Glomerular endothelial cell (primary cell): ENCODE measurements at places on chromosomes 4 and X. TPM values are rescaled to one million over a fixed set of nuclear protein-coding genes. Genes with fewer than 3 reads are reported as not detected.
A peak's percentile ranks its signal among the peaks of the same experiment; 100 is the strongest.

- DNase-seq = no peak
Observed at GRCh38 chr4:101669138-101669831, 121.2 kb upstream of the BANK1 start.

GRCh38 chrX:68571610-68572311 lies 72.9 kb downstream of the YIPF6 start:
- no peak for DNase-seq

DNA sequence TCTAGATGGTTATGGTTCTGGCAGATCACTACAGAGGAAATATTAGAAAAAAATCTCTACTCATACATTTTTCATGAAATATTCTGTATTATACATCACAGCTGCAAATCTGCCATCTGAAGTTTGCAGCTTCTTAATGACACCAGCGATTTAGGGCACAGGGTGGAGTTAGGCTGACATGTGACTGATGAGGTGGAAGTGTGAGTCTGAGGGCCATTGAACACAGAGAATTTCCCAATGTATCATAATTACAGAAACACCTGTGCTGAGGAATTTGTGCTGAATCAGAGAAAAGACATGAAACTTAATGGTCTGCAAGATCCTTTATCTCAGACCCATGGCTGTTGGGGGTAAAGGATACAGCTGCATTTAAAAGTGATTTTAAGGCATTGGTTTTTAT lies 2025.6 kb upstream of the AGA start:
- no peak for DNase-seq

GRCh38 chrX:16756724-16757123 lies 29.5 kb upstream of the TXLNG start:
- DNase-seq = no peak

DNA sequence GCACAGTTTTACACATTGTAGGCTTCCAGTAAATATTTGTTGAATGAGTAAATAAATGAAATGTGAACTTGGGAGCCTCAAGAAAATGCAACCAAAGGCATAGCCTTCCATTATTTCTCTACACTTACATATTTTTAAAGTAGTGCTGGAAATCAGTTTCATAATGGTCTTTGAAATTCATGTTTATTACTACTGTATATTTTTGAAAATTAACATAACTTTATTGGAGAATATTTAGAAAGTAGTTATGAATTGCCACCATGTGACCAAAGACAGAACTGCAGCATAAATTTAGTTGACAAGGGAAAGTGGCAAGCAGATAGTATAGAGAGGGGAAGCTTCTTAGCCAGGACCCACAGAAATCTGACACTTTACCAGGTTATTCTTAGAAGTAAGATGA lies 6.4 kb downstream of the TCEAL8 start:
- no peak for DNase-seq

DNA sequence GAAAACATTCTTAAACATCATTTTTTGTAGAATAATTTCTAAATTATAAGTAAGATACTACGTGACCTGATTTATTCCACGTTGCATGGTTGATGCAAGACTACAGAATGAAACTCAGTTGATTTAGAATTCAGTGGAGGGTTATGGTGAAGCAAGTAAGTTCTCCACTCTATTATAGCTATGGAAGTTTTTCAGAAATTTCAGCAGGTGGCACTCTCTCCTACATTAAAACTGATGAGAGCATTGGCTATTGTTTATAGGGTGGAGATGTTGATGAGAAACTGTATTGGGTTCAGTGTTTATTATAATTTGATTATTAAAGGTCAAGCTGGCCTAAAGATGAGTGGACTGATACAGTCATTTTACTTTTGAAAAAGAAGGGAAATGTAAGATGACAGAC lies 88.0 kb downstream of the FNIP2 start:
- peak; percentile 36 for DNase-seq

DNA sequence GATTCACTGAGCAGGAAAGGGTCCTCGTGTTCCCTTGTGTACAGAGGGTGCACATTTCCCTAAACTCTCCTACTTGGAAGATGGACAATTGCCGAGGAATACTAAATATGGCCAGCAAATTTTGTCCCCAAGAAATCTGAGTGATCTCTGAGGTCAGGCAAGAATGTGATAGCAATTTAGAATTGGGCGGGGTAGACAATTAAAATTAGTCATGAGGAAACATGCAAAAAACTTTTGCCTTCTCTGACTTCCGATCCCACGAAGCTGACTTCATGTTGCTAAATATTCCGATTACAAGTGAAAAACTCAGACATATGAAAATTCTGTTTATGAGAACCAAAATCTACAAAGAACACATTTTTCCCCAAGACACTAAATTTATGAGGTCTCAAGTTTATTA lies 453.9 kb upstream of the ZFP42 start:
- no peak for DNase-seq

DNA sequence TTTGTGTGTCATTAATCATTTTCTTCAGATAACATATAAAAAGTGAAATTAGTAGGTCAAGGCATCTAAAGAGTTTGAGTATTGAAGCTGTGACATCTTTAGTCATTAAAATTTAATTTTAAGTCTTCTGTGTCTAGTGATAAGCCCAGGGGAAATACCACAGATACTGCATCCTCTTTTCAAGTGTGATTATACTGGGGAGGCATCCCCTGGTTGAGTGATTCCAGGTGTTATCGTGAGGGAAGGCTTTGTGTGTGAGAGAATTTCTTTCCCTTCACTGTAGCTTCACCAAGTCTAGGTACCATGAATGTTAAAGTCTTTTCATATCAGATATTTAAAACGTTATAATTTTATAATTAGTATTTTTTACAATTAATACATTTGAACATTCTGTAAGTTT lies 193.4 kb downstream of the FRAS1 start:
- DNase-seq = no peak

- no peak for DNase-seq
Observed at GRCh38 chr4:88223516-88223915, 60.8 kb downstream of the PPM1K start.

DNA sequence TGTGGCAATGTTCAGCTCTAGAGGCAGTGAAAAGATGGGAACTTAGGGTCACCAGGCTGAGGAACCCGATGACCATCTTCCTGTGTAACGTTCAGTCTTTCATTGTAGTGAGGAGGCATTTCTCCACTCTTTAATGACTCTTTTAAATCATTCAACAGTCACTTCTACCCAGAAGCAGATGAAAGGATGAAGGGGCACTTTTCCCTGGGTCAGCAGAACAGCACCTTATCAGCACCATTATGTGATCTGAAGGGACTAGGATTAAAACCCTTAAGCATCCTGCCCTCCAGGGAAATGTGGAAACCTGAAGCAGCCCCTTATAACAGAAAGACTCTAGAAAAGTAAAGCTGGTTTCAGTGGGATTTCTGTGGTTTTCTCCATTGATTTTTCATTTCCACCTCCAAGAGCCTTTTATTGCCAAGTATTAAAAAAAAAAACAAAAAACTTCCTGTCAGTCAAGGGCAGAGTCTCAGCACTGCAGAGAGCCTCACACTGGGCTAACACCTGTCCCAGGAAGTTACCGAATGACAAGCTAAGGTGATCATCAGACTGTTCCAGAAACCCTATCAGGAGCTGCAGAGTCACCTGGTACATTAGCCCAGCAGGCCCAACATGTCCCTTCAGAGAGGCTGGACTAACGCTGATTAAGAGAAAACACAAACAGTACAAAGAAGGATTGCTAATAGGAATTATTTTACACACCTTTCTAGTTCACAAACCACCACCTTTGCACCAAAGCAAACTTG lies 185.9 kb downstream of the SHROOM3 start:
- DNase-seq = no peak

GRCh38 chr4:41148292-41148691 lies 66.0 kb downstream of the APBB2 start:
- DNase-seq = no peak

- no peak for DNase-seq
Observed at GRCh38 chrX:56800307-56800706, 71.3 kb downstream of the NBDY start.

DNA sequence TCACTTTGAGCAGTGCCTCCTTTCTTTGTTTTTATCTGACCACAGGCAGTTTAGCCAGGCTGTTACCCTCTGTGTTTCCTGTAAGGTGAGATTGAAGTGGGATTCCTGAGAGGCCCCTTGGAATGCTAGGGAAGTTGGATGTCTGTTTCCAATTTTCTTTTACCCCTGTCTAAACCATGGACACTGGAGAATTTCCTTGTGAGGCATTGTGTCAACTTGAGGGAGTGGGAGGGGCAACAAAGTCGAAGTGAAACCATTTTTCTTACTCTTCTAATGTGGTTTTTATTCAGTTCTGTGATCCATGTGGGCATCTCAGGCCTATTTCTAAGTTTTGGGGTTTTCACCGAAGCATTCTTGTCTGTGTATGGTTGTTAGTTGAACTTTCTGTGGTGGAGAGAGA lies 296.1 kb upstream of the UGT8 start:
- no peak for DNase-seq

GRCh38 chr4:4457803-4458553 lies 71.1 kb downstream of the NSG1 start:
- no peak for DNase-seq

BEND4 gene
- 0.53 and 1.7 TPM in 2 replicates for total RNA-seq

ALG13 gene
- 28.0 and 38.6 TPM in 2 replicates for total RNA-seq

IBSP gene
- not detected in 2 replicates for total RNA-seq

LYAR gene
- total RNA-seq = 12.5 and 18.4 TPM in 2 replicates

ING2 gene
- total RNA-seq = 6.6 and 8.0 TPM in 2 replicates

PF4V1 gene
- not detected in 2 replicates for total RNA-seq

SATL1 gene
- total RNA-seq = 0.06 TPM in 1 of 2 replicates, not detected in the other

TBCK gene
- 24.4 and 25.5 TPM in 2 replicates for total RNA-seq

STATH gene
- not detected in 2 replicates for total RNA-seq

ZAR1 gene
- total RNA-seq = not detected in 2 replicates

IL15 gene
- total RNA-seq = 3.4 and 4.2 TPM in 2 replicates

STBD1 gene
- 3.5 and 4.3 TPM in 2 replicates for total RNA-seq

PABPC4L gene
- 1.6 and 2.0 TPM in 2 replicates for total RNA-seq

HOPX gene
- 1.8 and 18.3 TPM in 2 replicates for total RNA-seq

NUDT10 gene
- total RNA-seq = 1.3 and 1.4 TPM in 2 replicates

GABRB1 gene
- total RNA-seq = 0.47 TPM in 1 of 2 replicates, not detected in the other

CITED1 gene
- 0.29 TPM in 1 of 2 replicates, not detected in the other for total RNA-seq

ANXA5 gene
- 495 and 521 TPM in 2 replicates for total RNA-seq

RNF212 gene
- total RNA-seq = 0.29 and 4.9 TPM in 2 replicates

EXOC1L gene
- not detected in 2 replicates for total RNA-seq
